Activated CD8-positive, alpha-beta T cell treated with anti-CD3 and anti-CD28 coated beads for 36 hours (primary cell): ENCODE measurements at places on chromosomes 7 and 10. TPM values are rescaled to one million over a fixed set of nuclear protein-coding genes. Genes with fewer than 3 reads are reported as not detected.

- DNase-seq, result peak; percentile 40
Observed at GRCh38 chr7:158353606-158354570, 233.7 kb downstream of the PTPRN2 start.

- no peak for DNase-seq
Observed at GRCh38 chr10:117391436-117392205, 16.4 kb upstream of the PDZD8 start.

GRCh38 chr10:35422228-35422627 lies 85.9 kb downstream of the CCNY start:
- no peak for DNase-seq

GRCh38 chr10:66538908-66539307 lies 386.9 kb upstream of the LRRTM3 start:
- DNase-seq, result no peak

DNA sequence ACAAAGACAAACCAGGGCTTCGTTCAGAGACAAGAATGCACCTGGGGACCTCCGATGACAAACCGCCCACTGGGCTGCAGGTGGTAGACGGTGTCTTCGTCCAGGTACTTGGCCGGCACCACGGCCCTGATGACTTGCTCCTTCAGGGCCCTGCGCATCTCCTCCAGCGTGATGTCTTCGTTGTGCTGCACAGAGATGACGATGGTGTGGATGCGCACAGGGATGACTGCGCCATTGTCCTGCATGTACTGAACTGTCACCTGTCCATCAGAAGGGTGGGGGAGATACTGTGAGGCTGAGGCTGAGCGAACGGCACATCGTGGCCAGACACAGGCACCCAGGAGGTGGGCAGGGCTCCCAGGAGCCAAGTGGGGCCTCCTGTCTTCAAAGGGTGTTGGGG lies 13.1 kb downstream of the MAT1A start:
- no peak for DNase-seq

- no peak for DNase-seq
Observed at GRCh38 chr10:127338399-127339110, 142.2 kb upstream of the INSYN2A start.

DNA sequence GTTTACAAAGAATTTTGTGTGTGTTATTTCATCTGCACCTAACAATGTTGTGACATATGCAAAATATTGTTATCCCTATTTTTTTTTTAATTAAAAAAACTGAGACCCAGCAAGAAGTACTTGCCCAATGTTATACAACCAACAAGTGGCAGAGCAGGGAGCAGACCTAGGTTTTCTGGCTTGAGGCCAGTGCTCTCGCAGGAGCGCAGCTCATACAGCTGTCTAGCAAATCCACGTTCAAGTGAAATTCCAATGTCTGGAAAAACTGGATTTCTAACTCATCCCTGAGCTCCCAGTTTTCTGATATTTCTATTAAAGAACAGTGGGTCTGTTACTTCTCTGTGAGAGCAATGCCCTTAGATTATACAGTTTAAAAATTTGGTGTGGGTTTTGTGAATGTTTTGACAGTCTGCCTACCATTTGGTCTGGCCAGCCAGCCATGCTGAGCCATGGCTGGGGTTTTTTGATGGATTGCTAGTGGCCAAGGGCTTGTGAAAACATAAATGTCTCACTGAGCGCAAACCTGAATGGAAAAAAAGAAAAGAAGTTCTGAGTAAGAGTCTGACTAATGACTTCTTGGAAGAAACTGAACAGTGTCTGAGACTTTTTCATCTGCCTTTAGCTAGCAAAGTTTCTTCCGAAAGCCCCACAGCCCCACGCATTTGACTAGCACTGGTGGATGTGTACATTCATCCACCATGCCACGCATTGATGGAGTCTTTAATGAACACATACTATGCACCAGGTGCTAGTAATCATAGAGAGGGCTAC lies 15.4 kb upstream of the PRF1 start:
- DNase-seq, result peak; percentile 78

- no peak for DNase-seq
Observed at GRCh38 chr7:83738291-83738835, 89.4 kb upstream of the SEMA3E start.

- DNase-seq, result no peak
Observed at GRCh38 chr10:84829131-84829530, 500.7 kb downstream of the CCSER2 start.

- DNase-seq, result no peak
Observed at GRCh38 chr7:4460597-4460996, 221.5 kb upstream of the FOXK1 start.

GRCh38 chr10:75223507-75223906 lies 12.2 kb downstream of the COMTD1 start:
- no peak for DNase-seq

Gene MYH16
- total RNA-seq, result not detected

Gene XRCC2
- total RNA-seq, result 17.2 TPM
